ENCODE measurements at places on chromosomes 7 and 10.

- no peak for DNase-seq
Observed at GRCh38 chr10:124302951-124303505, 115.7 kb downstream of the OAT start.

DNA sequence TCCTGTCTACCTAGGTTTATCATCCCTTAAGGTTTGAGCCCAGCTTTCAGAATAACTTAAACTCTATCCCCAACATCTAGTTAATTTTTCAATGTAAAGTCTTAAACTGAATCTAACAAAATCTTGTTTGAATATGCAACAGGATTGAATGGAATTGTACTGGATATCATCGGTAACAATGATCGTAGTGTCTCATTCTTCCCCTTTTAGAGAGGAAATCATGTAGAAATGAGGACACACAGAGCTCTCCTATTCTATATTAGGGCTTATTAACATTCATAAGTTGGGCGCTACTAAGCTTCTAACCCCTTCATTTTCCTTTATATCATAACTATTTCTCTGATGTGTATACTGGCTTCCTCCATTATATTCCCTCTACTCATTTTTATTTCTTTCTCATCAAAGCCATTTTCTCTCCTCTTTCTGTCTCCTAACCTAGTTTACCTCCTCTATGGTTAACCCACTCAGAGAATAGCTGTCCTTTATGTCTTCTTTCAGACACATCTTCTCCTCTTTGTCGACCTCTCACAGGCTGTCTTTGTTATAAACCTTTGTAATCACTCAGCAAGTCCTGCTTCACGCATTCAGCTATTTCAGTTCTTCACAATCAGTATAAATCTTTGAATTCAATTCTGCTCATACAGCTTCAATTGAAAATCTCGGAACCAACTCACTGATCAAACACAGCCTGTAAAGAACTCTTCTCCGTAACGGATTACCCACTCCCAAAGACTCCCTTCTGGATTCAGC lies 1019.0 kb upstream of the C7orf33 start:
- DNase-seq = no peak

GRCh38 chr10:45444022-45444421 lies 70.0 kb downstream of the ALOX5 start:
- no peak for DNase-seq

DNA sequence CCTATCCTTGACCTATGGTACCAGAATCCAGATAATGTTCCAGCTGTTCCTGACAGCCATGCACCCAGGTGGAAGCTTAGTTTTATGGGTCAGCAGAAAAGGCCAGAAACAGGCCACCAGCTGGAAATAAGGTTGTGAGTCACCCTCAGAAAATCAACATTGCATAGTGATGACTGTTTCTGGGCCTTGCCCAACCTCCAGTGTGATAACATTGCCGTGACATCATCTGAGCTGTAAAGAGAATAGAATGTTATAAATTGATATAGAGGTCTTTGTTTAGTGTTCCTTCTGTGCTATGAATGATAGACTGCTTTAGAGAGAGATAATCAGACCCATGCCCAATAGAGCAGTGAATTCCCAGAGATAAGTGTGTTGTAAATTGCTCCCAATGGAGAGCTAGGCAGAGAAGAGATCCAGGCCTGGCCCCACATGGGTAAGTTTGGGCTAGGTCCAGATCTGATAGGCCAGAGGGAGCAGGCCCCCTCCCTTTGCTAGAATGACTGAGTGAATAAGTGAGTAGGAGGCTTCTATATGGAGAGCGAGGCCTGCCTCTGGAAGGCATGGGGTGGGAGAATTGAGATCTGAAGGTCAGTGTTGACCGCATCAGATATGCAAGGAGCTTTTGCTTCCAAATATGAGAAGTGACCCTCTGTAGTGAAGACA lies 14.2 kb upstream of the HPS1 start:
- DNase-seq = no peak

- DNase-seq = no peak
Observed at GRCh38 chr10:71761541-71762113, 11.7 kb downstream of the VSIR start.

Measured in GM18507 (cell line).